ENCODE measurements at places on chromosomes 6 and 20.

- no peak for DNase-seq
Observed at GRCh38 chr6:159109391-159109790, 59.8 kb upstream of the FNDC1 start.

DNA sequence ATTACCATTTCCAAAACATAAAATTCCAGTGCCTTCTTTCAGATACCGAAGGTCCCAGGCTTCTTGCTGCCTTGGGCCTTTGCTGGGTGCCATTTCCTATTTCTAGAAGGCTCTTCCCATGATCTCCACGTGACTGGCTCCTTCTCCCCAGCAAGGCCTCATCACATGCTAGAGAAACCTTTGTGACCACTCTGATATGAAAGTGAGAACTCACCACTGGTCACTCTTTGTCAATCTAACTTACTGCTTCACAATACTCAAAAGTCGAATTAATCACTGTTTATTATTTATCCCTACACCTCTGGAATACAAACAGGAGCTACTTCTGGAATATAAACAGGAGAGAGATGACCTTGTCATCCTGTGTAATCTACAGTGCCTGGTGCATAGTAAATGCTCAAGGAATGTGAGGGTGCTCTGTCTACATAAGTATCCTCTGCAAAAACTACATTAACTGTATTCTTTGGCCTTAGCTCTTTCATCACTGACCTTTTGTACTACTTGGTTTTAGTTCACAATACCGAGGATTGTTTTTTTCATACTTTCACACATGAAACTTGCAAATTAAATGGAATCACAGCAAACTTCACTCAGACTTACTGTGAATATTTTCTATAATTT lies 1.6 kb downstream of the STX7 start:
- DNase-seq: no peak

DNA sequence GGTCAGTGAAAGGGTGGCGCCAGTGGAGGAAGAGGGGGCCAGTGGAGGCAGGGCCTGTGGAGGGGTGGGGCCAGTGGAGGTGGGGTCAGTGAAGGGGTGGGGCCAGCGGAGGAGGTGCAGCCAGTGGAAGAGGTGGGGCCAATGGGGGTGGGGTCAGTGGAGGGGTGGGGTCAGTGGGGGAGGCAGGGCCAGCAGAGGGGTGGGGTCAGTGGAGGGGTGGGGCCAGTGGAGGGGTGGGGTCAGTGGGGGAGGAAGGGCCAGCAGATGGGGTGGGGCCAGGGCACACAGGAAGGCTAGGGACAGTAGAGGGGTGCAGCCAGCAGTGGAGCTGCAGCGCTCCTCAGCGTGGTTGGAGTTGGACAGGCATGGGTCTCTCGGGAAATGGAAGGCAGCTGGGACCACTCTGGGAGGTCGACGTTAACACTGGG lies 18.7 kb downstream of the ADRM1 start:
- no peak for DNase-seq

DNA sequence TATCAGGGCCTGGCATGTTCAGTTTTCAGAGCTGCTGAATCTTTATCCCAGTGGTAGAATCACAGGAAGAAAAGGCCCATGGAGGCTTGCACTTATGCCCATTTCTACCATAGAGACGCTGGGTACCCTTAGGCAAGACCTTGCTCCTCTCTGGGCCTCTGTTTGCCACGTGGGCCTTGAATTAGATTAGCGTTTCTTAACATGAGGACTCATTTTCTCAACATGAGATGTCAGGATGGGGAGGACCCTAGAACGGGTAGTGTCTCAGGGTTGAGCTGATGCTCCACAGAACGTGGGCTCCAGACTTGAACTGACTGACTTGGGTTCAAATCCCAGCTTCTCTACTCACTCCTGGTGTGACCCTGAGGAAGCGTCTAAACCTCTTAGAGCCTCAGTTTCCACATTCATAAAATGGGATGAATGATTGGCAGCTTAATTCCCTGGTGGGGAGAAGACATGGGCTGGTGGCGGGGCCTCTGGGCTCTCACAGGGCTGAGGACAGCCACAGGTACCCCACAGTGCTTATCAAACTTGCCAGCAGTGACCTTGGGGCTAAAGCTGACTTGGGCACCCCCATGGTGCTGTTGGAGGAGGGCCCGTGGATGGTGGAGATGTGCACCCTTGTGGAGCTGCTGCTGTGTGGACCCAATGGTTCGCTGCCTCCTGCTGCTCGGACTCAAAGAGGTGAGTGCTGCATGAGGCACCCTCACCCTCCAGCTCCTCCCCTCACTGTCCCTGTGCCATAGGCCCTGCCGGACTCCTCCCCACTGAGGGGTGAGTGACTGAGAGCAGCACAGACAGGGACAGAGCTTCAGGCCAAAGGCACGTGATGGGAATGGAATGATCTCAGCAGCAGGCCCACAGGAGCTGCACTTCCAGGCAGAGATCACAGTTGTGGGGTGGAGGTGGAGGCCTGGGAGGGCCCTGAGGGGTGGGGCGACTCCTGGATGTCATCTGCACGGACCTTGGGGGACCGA lies 28.2 kb downstream of the SUN5 start:
- DNase-seq: no peak

- DNase-seq: no peak
Observed at GRCh38 chr6:139979021-139979725, 604.7 kb upstream of the CITED2 start.

- DNase-seq: no peak
Observed at GRCh38 chr6:146881228-146882181, 282.7 kb downstream of the ADGB start.

GRCh38 chr20:18921291-18921690 lies 107.7 kb downstream of the SCP2D1 start:
- no peak for DNase-seq

DNA sequence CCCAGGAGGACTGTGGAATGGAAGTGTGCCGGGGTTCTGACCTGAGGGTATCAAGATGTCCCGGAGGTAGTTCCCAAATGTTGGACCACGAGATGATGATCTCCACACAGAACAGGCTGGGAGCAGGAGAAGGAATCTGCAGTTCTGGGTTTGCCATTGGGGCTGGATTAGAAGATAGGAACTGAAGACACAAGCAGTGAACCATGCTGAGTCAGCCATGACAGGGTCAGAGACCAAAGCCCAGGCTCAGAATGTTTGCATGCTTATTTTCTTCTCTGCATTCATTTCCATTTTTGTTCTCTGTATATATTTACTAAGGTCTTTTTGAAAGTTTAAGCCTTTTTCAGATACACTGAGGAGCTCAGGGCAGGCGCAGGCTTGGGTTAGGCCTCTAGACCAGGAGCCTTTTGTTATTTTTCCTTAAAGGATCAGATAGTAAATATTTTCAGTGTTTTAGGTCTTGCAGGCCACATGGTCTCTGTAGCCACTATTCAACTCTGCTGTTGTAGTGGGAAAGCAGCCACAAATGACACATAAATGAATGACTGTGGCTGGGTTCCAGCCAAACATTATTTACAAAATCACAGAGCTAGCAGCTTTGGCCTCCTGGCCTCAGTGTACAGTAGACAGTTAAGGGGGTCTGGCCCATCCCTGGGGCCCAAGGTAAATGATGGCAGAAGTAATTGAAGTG lies 28.5 kb downstream of the SLC35D3 start:
- no peak for DNase-seq

GRCh38 chr6:30914076-30914853 lies at the start of gene VARS2:
Gene VARS2 (plus strand): TSS chr6:30914238. CDS start chr6:30914837, 599 bp downstream.
- DNase-seq: peak; percentile 97

GRCh38 chr6:114083251-114083650 lies 112.3 kb upstream of the HDAC2 start:
- no peak for DNase-seq

- DNase-seq: no peak
Observed at GRCh38 chr6:142783499-142783898, 161.5 kb downstream of the HIVEP2 start.

GRCh38 chr20:31538326-31538725 lies 24.1 kb downstream of the HM13 start:
- no peak for DNase-seq

- DNase-seq: no peak
Observed at GRCh38 chr20:3606021-3606420, 57.2 kb downstream of the GFRA4 start.

DNA sequence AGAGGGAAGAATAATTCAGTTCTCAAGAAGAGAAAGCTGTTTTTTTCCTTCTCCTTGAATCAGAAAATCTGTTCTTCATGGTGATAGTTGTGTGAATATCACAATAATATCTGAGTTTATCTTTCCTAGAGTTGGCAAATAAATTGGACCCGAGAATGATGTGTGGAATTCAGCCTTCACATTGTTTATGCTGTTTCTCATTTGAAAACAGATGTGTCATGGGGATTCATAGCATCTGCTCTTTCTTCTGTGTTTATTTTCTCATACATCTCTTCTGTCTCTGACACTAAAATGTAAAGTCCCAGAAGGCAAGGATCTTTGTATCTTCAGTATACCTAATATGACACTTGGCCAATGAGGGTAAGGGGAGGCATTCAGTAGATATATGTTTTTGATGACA lies 103.6 kb upstream of the SGK1 start:
- DNase-seq: no peak

Measured in frontal cortex (tissue), 4 donors.